Esophagus squamous epithelium (tissue), 5 donors: ENCODE measurements at places on chromosomes 6 and 20.

DNA sequence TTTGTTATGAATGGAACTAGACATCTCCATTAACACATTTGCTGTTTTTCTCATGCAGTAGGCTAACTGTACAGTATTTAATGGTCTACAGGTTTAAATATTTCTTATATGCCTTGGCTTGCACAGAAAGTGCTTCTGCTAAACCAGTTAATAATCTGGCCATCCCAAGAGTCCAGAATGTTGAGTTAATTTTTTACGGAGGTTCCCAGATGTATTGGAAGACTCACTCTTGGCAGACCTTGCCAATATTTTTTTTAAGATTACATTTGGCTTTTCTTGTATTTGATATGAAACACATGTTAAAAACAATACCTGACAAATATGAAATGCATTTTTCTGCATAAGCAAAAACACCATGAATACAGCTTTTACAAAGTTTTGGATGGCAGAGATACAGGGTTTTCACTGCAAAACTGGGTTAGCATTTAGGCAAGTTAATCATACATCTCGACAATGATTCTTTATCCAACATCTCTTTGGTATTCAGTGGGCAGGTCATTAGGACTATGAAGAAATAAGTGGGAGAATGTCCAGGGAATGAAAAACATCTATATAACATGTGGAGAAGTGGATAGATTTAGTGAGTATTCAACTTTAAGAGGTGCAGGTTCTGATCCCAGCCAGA lies 94.0 kb downstream of the SGK1 start:
- no peak for DNase-seq

GRCh38 chr20:25541676-25542075 lies 43.7 kb downstream of the NINL start:
- DNase-seq = no peak

DNA sequence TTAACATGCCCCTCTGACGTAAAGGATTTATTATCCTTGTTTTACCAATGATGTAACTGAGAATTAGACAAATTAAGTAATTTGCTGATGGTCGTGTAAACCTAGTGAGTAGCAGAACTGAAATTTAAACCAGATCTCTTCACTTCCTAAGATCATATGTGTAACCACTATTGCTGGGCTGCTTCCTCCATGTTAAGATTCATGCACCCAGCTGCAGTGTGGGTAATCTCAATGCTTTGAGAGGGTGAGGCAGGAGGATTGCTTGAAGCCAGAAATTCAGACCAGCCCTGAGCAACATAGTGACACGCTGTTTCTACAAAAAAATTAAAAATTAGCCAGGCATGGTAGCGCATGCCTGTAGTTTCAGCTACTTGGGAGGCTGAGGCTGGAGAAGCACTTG lies 97.9 kb downstream of the L3MBTL3 start:
- no peak for DNase-seq

GRCh38 chr20:52230409-52230808 lies 38.8 kb upstream of the ZFP64 start:
- DNase-seq = no peak

DNA sequence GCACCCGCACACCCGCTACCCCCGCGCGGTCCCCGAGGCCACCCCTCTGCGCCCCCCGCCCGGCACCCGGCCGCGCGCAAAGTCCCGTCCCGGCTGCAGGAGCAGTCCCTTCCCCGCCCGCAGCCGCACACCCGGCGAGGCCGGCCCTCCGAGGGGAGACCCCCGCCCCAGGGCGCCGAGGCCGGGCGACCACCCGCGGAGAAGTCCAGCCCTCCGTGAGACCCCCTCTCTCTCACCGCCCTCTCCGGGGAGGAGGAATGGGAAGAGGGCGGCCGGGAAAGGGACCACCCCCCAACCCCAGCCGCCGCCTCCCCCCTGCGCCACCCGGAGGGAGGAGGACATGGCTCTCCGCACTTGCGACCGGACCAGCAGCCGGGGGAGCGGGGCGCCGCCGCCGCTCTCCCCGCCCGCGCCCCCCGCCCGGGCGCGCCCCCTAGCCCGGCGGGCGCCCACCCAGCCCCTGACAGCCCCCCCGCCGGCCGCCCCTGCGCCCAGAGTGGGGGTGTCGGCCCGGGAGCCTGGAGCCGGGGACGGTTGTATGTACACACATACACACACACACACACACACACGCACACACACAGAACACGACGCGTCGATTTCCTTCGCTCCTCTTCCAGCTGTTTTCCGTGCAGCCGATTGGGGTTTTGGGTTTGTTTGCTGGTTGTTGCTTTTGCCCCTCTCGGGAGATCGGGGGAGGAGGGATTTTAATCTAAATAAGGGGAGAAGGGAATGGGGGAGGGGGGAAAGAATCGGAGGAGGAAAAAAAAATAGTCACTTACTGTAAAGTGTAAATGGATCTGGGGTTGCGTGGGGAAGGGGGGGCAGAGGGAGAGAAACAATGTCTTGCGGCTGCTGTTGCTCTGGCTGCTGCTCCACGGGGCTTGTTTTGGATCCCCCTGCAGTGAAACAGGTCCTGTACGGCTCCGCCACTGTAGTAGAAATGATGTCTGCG lies at the start of gene ATXN1:
ATXN1 (minus strand) TSS at position 945 of the 955 bp plus-strand sequence.
- no peak for DNase-seq

DNA sequence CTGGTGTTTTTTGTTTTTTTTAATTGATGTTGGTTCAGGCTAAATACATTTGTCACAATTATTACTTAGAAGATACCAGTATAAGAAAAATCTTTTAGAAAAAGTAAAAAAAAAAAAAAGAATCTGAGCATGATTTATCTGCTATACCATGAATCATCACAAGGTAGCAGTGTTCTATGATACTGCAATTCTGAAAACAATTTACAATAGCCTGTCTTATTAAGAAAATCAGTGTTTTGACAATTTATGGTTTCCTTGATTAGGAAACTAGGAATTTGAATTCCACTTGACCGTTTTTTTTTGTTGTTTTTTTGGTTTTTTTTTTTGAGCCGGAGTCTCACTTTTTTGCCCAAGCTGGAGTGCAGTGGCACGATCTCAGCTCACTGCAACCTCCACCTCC lies 9.3 kb upstream of the MAK start:
- DNase-seq = no peak

DNA sequence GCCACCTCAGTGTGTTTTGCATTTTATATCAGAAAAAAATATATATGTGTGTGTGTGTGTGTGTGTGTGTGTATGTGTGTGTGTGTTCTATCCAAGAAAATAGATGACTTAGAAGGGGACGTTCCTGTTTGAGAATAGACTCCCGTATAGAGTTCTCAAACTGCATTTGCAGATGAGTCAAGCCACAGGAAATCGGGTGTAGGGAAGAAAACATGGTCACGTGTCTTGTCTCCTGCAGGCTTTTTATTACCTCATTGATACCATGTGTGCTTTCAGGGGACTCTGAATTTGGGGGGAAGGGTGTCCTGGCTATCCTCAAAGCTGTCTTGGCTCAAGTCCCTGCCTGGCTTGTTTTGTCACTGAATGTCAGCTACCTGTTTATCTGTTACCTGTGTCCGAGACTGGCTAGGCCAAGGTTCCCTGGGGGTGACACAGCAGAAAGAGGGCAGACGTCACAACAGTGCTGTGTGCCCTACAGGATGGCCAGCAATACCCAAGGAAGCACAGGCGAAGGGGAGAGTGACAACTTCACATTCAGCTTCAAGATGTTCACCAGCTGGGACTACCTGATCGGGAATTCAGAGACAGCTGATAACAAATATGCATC lies 55.7 kb upstream of the NOP56 start:
- no peak for DNase-seq

- DNase-seq = no peak
Observed at GRCh38 chr6:41717392-41717736, 18.0 kb downstream of the TFEB start.

GRCh38 chr20:59149678-59150504 lies 13.7 kb upstream of the ZNF831 start:
- DNase-seq = no peak

- no peak for DNase-seq
Observed at GRCh38 chr6:158771399-158772152, 47.6 kb downstream of the EZR start.

GRCh38 chr6:13098793-13099570 lies 229.4 kb downstream of the TBC1D7 start:
- DNase-seq = no peak

- no peak for DNase-seq
Observed at GRCh38 chr6:22421198-22421597, 124.4 kb upstream of the PRL start.

DNA sequence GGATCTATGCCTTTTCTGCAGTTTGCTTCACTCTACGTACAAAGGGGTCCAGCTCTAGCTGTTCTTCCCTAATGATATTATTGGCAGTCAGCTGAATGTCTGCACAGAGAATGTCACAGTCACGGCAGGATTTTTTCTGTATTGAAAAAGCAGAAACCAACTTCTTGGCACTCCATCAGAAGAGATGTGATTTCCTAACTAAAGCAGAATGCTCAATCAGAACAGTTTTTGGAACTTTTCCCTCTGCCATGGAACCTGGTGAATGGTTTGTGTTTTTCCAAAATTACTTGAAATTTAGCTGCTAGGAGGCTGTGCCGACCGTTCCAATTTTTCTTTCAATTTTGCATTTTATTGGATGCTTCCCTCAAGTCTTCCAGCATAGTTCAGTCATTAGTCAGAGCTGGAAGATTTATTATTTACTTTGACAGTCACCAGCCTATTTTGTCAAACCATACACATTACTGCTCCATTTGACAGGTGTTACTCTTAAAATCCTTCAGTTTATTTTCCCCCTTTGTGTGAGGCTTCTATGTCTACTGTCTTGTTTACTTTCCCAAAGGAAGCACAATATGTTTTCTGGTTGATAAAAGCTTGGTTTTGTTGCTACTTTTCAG lies 259.6 kb upstream of the EPHA7 start:
- no peak for DNase-seq

DNA sequence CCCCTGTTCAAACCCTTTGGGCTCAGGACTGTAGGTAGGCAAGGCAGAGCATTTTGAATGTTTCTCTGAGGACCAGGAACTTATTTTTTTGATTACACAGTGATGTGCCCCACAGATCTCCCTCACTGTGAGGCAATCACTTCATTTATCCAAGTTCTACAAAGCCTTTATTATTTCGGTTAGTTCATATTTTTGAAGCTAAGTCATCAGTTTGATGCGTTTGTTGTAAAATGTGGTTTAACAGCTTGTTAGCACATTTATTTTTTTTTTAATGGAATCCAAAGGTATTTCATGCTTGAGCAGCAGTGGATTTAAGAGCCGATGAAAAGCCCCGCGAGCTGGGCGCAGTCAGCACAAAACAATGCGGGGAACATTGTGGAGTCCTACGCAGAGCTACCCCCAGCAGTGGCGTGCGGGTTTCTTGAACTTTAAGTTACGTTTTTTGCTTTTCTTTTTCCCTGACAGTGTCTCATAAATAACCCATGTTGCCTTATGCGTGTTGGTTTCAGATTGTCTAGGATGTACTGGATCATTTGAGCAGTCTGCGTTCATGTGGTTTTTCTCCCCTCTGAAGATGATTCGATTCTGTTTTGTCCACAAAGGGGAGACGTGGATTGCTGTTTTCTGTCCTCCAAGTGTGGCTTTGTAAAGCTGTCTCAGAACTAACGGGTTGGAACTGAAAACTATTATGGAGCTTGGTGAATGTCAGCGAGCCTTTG lies 233.6 kb upstream of the BMP2 start:
- DNase-seq = no peak

DNA sequence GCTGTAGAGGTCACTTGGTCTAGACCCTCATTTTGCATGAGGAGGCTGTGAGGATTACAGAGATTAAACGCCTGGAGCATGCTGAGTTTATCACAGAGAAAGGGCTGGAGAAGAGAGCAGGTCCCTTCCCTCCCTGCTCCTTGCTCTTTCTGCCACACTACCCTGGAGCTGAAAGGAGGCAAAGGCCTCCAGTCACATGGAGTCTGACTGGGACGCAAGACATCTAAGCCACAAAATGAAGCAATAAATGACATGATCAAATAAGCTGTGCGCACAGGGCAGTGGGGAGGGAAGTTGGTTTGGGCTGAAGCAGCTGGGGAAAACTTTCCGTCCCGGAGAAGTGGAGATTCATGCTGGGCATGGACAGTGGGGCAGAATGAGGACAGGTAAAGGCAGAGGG lies 33.3 kb downstream of the ATXN1 start:
- no peak for DNase-seq

- DNase-seq = no peak
Observed at GRCh38 chr6:42260396-42260888, 42.8 kb upstream of the MRPS10 start.

DNA sequence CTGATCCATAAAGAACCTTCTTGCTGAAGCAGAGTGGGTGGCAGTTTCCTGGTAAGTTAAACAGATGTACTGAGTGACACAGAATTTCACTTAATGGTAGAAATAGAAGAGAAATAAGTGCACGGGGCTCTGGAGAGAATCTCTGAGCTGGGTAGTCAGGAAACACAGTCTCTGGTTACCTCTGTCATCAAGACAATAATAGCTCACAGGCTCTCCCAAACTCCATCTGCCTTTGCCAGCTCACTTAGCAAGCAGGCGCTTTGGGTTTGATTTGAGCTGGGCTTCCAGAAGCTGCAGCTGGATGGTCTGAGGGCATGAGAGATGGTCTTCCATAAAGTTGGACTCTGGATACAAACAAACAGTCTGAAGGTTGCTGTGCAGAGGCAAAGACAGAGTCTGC lies 39.6 kb upstream of the PRSS35 start:
- DNase-seq = no peak

- DNase-seq = peak; percentile 51
Observed at GRCh38 chr6:3848925-3849605, at the start of gene FAM50B. FAM50B (plus strand) TSS chr6:3849373; CDS start chr6:3849812, 439 bp downstream.

GRCh38 chr6:117740605-117741004 lies 65.3 kb downstream of the NUS1 start:
- no peak for DNase-seq

DNA sequence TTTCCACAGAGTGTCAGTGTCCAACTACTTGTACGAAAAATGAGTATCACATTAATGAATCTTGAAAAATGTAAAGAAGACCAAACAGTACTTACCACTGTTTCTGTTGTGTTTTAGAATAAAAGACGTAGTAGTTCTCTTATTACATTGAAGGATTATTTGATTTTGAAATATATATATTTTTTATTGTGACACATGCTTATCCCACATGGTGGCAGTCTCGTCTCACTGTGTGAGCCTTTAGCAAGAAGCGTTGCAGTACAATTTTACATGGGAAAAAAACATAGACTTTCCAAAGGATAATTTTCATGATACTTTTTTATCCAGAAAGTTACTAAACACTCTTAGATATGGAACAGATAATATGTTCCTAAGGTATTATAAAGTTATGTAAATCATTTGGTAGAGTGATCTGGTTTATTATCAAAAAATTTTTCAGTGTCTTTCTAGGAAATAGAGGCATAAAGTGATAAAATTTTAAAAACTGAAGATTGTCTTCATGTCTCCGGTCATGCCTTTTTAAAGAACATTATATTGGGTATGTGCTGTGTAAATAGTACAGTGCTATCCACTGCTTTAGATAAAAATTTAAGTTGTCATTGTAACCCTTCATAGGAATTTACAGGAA lies 117.5 kb upstream of the SAMD5 start:
- DNase-seq = no peak

GRCh38 chr6:10720265-10720959 lies 2.5 kb upstream of the TMEM14C start:
- DNase-seq = no peak

- no peak for DNase-seq
Observed at GRCh38 chr20:50577175-50578018, 67.2 kb downstream of the PTPN1 start.

- no peak for DNase-seq
Observed at GRCh38 chr20:10487142-10488136, 52.3 kb downstream of the SLX4IP start.

GRCh38 chr20:38590676-38591473 lies 9.9 kb downstream of the ADIG start:
- DNase-seq = no peak
